ENCODE measurements at places on chromosomes 11 and 22.

DNA sequence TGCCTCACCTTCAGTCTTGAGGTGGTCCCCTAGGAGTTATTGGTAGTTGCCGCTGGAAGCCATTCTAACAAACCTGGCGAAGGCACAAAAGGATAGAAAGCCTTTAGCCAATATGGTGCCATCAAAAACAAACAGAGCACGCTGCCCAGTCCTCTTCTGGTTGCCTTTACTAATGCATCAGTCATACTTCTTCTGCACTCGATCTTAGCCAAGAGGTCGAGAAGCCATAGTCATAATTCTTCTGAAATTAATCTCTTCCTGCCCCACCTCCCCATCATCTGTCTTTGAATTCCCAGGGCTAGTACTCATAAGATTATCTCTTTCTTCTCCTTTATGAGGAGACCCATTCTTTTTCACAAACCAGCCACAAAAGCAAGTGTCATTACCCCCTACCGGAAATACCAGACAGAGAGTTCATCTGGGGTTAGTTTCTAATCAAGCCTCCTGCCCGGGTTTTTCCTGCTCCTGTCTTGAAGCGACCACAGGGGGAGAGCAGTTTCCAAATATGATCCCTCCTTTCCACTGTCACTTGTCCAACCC is 21.4 kb upstream of the EHF start:
- DNase-seq: no peak

DNA sequence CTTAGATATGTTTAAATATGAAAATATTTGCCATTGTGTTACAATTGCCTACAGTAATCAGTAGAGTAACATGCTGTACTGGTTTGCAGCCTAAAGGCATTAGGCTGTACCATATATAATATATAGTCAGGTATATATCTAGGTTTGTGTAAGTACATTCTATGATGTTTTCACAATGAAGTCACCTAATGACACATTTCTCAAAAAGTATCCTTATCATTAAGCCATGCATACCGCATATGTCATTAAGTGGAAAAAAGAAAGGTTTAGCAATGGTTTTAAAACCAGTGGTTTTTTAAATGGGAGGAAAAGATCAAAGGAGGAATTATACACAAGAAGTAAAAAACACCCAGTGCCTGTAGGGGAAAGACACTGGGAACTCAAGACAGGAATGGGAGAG is 122.7 kb downstream of the RBFOX2 start:
- no peak for DNase-seq

DNA sequence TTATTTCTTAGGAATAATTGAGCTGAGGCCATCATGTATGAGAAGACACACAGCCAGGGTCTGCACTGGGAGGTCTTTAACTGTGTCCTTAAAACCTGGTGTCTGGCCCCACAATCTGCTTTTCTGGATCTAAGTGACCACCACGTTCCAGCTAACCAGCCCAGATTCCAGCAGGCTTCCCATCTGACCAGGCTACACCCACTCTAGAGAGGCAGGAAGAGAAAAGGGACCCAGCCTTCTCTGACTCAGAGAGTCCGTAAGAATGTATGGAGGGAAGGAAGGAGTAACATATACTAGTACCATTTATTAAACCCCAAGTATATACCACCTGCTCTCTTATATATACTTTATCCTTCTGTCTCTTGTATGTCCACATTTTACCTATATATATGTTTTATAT is 80.1 kb downstream of the LDLRAD3 start:
- DNase-seq: no peak

- no peak for DNase-seq
Observed at GRCh38 chr11:113148652-113149051, 165.7 kb upstream of the TTC12 start.
